ENCODE measurements at places on chromosomes 3 and 15. TPM values are rescaled to one million over a fixed set of nuclear protein-coding genes. Genes with fewer than 3 reads are reported as not detected.
A peak's percentile ranks its signal among the peaks of the same experiment; 100 is the strongest.

- no peak within 1 kb of the TSS for H3K4me3 ChIP-seq
- no peaks in the 10 kb centered on the region for H3K27me3 ChIP-seq
- H3K36me3 ChIP-seq: no peaks in the 10 kb centered on the region
- DNase-seq: no peak
These were observed at the start of gene DRD3 for GRCh38 chr3:114178770-114179368. DRD3 (minus strand) TSS chr3:114179052; CDS start chr3:114171992, 7,060 bp downstream.

Gene C3orf62
- 10.0 TPM for total RNA-seq

- H3K27me3 ChIP-seq: no peaks in the 10 kb centered on the region
- no peak for DNase-seq
- no peaks in the 10 kb centered on the region for H3K4me1 ChIP-seq
- no peak overlapping the region for H3K27ac ChIP-seq
These were observed 127.7 kb downstream of the MTHFS start for GRCh38 chr15:79769069-79769481.

DNA sequence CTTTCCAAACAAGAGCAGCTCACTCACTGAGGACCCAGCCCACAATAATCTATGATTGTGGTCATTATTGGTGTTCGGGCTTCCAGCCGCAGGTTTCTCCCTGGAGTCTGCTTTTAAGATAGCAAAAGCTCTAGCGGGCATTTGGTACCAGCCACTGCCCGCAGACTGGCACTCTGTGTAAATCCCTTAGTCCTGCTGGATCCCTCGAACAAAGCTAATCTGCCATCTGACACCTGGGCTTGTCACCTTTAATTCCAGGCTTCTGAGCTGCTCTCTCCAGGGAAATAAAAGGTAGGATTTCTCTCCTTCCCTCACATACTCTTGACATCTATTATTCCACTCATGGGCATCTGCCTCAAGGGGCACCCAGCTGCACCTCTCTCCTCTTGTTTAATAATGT is 158.7 kb downstream of the PDCD6IP start:
- H3K36me3 ChIP-seq: no peaks in the 10 kb centered on the region
- no peaks in the 10 kb centered on the region for H3K4me1 ChIP-seq
- DNase-seq: no peak
- no peak overlapping the region for H3K27ac ChIP-seq

DNA sequence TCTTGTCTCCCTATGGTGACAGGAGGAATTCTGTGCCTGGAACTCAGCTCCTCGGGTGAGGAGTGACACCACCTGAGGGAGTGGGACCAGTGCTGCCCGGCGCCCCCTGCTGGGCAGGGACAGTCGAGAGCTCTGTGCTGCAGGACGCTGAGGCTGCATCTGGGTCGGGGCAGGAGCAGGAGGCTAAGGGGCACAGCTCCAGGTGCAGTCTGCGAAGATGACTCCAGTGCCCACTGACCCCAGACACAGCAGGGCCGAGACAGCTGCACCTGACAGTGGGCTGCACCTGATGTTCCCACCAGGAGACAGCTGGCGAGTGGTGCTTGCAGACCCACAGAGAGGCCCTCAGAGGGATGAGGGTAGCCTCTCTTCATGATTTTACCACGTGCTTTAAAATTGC is 152.9 kb downstream of the ATP10A start:
- H3K27ac ChIP-seq: no peak overlapping the region
- no peaks in the 10 kb centered on the region for H3K27me3 ChIP-seq
- H3K36me3 ChIP-seq: peaks cover 23% of the 10 kb centered on the region
- DNase-seq: peak; percentile 69
- H3K4me3 ChIP-seq: no peak overlapping the region

Gene KLHDC8B
- 34.8 TPM for total RNA-seq

- peak; percentile 36 for DNase-seq
- H3K27me3 ChIP-seq: no peaks in the 10 kb centered on the region
- H3K27ac ChIP-seq: no peak overlapping the region
- peaks cover 59% of the 10 kb centered on the region for H3K36me3 ChIP-seq
- H3K4me3 ChIP-seq: no peak overlapping the region
These were observed 73.9 kb upstream of the BLM start for GRCh38 chr15:90643301-90643632.

- no peak for DNase-seq
- H3K27me3 ChIP-seq: no peaks in the 10 kb centered on the region
- H3K27ac ChIP-seq: no peak overlapping the region
- H3K4me1 ChIP-seq: no peaks in the 10 kb centered on the region
These were observed 160.5 kb upstream of the UMPS start for GRCh38 chr3:124569761-124570160.

GRCh38 chr3:126711121-126711760 is 7.2 kb downstream of the CHCHD6 start:
- no peaks in the 10 kb centered on the region for H3K4me1 ChIP-seq
- DNase-seq: no peak
- no peaks in the 10 kb centered on the region for H3K36me3 ChIP-seq

Gene CEMIP
- 7.3 TPM for total RNA-seq

Gene ITIH1
- not detected for total RNA-seq

Gene NSUN3
- 18.0 TPM for total RNA-seq
